ENCODE measurements at places on chromosomes 7 and 10.
A peak's percentile ranks its signal among the peaks of the same experiment; 100 is the strongest.

- no peak for DNase-seq
Measured at GRCh38 chr10:3625959-3626751, 158.9 kb downstream of the KLF6 start.

DNA sequence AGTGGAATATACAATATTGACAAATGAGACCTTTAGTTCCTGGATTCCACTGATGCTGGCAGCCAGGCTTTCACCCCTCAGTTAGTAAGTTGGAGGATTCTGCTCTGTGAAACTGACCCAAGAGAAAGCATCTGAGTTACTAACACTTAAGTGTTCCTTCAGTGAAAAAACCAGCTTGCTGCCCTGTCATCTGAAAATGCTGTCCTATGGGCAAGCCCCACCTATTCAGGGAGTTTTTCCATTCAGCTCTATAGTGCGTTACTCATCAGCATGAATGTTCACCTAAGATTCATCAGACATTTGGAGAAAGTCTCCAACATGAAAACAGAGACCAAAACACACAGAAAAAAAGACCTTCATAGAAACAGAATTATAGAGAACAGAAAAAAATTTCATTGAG is 37.9 kb downstream of the PRPF18 start:
- DNase-seq = no peak

DNA sequence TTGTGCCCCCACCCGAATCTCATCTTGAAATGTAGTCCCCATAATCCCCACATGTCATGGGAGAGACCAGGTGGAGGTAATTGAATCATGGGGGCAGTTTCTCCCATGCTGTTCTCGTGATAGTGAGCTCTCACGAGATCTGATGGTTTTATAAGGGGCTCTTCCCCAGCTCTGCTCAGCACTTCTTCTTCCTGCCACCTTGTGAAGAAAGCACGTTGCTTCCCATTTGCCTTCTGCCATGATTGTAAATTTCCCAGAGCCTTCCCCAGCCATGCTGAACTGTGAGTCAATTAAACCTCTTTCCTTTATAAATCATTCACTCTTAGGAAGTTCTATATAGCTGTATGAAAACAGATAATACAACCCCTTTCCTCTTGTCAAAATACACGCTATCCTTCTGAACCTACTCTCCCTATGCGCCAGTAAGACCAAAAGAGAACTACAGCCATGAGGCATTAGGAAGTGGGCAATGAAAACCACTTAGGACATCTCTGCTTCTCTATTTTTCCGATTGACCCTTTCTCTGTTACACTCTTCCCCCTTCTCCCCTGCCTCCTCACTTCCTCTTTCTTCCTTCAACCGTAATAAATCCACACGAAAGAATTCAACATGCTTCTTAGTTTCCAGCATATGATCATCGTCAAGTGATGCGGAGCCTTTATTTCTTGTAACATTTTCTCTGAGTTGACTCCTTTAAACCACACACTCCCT is 101.2 kb upstream of the WDR11 start:
- no peak for DNase-seq

- peak; percentile 40 for DNase-seq
Measured at GRCh38 chr10:94630017-94630688, 53.4 kb upstream of the CYP2C18 start.

DNA sequence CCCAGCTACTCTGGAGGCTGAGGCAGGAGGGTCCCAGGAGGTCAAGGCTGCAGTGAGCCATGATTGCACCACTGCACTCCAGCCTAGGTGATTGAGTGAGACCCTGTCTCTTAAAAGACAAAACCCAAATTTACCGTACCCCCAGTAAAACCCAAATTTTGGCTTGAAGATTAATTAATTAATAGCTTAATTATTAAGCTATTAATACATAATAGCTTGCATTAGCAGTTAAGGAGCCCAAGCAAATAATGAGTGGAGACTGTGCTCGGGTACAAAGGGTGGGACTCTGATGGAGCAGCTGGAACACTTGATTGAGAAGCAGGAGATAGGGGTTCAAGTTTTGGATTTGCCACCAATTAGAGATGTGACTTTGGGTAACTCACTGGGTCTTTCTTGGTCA is 28.9 kb downstream of the NRF1 start:
- no peak for DNase-seq
